Activated naive CD8-positive, alpha-beta T cell treated with anti-CD3 and anti-CD28 coated beads, Interleukin-2, amount 10 ng/mL, durations not matched to agents 7 days and 5 days (primary cell): ENCODE measurements at places on chromosomes 6 and 20. TPM values are rescaled to one million over a fixed set of nuclear protein-coding genes. Genes with fewer than 3 reads are reported as not detected.

The RRAGD gene
- 10.9 TPM for total RNA-seq

DNA sequence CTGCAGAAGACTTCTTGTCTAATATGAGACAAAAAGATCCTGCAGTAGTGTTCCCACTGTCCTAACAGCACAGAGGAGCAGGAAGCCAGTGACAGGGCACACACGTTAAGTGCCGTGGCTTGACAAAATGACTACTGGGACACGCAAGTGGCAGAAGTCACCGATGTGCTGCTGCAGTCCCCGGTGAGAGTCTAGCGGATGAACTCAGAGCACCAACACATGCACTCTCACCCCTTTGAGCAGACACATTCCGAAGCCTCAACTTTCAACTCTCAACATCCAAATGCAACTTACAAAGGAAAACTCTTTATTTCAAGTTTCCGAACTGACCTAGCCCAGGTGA lies 898 bp downstream of the LAMA4 start:
- no peak overlapping the region for H3K27ac ChIP-seq
- peak overlapping the region; percentile 73 for H3K4me3 ChIP-seq
- peaks cover 75% of the 10 kb centered on the region for H3K27me3 ChIP-seq
- H3K36me3 ChIP-seq, result no peaks in the 10 kb centered on the region
- DNase-seq, result no peak

GRCh38 chr20:33570743-33571142 lies 80.8 kb downstream of the CBFA2T2 start:
- peaks cover 13% of the 10 kb centered on the region for H3K4me1 ChIP-seq
- H3K27ac ChIP-seq, result no peak overlapping the region
- H3K4me3 ChIP-seq, result no peak overlapping the region
- DNase-seq, result no peak
- peaks cover 4% of the 10 kb centered on the region for H3K36me3 ChIP-seq

- peaks cover 40% of the 10 kb centered on the region for H3K27me3 ChIP-seq
- H3K4me1 ChIP-seq, result no peaks in the 10 kb centered on the region
- H3K27ac ChIP-seq, result no peak overlapping the region
- no peak for DNase-seq
- no peak overlapping the region for H3K4me3 ChIP-seq
These were observed 7.0 kb downstream of the RCAN2 start for GRCh38 chr6:46484081-46484820.
